HFFc6 (cell line): ENCODE measurements at places on chromosomes 1 and 21. TPM values are rescaled to one million over a fixed set of nuclear protein-coding genes. Genes with fewer than 3 reads are reported as not detected.

DNA sequence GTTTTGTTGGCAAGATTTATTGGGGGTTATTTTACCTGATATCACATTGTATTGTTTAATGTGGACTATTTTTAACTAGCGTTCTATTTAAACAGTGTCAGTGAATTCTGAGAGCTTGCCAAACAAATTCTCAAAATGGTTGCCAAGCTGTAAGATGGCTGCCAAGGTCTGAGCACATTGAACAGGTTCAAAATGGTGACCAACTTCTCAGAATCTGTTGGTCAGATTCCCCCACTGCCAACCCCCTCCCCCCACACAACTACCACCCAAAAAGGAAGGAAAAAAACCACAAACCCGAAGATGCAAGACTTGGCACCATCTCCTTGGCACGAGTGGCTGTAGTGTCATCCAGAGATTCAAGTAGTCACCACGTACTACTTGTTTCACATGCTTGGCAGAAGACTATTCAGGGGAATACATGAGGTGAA, 159.1 kb downstream of the NFIA start:
- DNase-seq = no peak

- DNase-seq = no peak
Measured at GRCh38 chr1:39048745-39049370, 22.7 kb downstream of the NDUFS5 start.

GRCh38 chr1:30809514-30810263, 52.1 kb upstream of the LAPTM5 start:
- peak; percentile 88 for DNase-seq

DNA sequence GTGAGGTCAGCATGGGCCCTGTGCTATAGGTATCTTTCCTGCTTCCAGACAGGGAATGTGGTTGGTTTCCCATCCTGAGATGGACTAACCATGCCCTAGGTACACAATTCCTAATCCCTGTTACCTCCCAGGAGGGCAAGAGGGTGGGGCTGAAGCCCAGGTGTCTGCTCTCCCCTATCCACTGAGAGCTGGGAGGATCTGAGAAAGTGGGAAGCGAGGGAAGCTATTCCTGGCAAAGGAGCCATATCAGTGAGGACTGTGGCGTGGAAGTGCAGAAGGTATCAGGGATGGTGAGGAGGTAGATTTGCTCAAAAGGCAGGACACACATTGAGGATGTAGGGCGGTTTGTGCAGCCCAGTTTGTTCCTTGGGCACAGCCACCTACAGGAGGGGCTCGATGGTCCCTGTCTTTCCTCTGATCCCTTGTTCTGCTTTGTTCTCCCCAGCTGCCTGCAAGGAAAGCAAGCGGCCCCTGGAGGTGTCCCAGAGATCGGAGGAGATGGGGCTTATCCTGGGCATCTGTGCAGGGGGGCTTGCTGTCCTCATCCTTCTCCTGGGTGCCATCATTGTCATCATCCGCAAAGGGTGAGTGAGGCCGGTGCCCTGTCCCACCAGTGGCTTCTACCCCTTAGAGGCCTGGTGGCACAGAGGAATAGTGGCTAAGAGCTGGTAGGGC, 48.1 kb downstream of the PTPRU start:
- DNase-seq = no peak

DNA sequence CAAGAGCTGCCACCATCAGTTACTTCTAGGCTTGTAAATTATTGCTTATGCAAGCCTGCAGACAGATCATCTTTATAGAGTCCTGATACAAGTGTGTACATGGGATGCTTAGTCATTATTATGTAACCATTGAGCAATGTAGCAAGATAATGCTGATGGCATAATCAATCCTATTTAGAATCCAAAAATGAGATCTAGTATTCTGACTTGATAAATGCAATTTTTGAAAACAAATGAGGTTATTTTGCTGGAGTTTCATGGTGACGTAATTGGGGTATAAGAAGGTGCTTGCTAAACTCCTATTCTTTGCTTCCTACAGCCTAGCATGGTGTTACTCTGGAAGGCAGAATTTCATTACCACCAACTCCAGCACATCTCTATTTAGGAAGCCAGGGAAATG, 801.7 kb upstream of the PRMT6 start:
- DNase-seq = no peak

GRCh38 chr1:23444104-23444533, 19.6 kb upstream of the TCEA3 start:
- DNase-seq = no peak

- DNase-seq = no peak
Measured at GRCh38 chr1:104765085-104765484, 1015.4 kb downstream of the AMY1C start.

GRCh38 chr1:72137656-72138055, 144.7 kb downstream of the NEGR1 start:
- DNase-seq = no peak

GRCh38 chr1:39755965-39756659, 15.0 kb downstream of the OXCT2 start:
- DNase-seq = no peak

GRCh38 chr1:164560121-164560541, 1.1 kb downstream of the PBX1 start:
- DNase-seq = no peak

Gene AGBL4
- not detected in 3 replicates for total RNA-seq

Gene DNALI1
- 0.92 to 2.4 TPM (median 1.7 TPM) in 3 replicates for total RNA-seq

Gene ABCG1
- total RNA-seq = not detected in 3 replicates

Gene PRMT2
- 98.9 to 105 TPM (median 102 TPM) in 3 replicates for total RNA-seq
